ENCODE measurements at places on chromosomes 7 and 10.

GRCh38 chr7:17015598-17016031 is 133.8 kb upstream of the AGR3 start:
- DNase-seq, result no peak

DNA sequence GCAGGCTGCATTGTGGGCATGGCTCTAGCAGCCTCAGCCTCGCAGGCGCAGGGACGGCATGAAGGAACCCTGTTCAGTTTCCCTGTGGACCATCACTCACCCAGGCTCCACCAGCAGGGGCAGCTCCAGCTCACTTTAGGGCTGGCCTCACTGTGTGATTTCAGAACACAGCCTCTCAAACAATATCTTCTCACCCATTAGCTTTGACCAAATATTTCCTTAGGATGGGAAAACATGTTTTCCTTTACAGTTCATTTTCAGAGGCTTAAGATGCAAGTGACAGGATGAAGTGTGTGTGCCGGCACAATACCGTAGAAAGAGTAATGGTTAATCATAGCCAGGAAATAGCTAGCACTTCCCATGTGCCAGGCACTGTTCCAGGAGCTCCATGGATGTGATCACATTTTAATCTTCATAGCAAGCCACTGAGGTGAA is 58.2 kb downstream of the LANCL2 start:
- no peak for DNase-seq

- no peak for DNase-seq
Observed at GRCh38 chr10:130064783-130065182, 45.8 kb downstream of the C10orf143 start.

DNA sequence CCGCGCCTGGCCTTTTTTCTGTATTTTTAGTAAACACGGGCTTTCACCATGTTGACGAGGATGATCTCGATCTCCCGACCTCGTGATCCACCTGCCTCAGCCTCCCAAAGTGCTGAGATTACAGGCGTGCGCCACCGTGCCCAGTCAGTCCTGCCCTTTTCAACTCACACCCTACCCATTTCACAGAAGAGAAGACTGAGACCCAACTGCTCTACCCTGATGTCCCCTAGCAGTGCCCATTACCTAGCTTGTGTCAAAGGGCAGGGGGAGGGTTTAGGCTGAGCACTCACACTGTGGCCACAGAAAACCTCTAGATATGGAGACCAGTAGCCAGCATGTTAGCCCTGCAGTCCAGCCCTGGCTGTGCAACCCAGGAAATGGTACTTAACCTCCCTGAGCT is 15.7 kb downstream of the MMD2 start:
- no peak for DNase-seq

- no peak for DNase-seq
Observed at GRCh38 chr7:94580601-94581000, 71.0 kb downstream of the CASD1 start.

DNA sequence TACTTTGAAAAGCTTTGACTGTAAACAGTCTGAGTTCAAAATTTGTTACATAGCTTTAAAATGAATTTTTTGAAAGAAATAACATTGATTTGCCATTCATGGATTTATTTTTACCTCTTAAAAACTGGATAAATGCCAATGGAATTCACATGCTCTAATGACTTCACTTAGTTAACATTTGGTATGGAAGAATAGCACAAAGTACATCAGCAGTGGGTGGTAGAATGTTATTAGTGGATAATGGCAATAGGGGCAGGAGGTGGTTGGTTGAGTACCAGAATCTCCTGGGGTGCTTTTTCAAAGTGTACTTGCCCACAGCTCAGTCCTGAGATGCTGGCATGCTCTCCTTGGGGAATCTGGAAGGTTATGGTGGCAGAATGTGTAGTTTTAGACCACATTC is 4.7 kb downstream of the PPP1R9A start:
- no peak for DNase-seq

DNA sequence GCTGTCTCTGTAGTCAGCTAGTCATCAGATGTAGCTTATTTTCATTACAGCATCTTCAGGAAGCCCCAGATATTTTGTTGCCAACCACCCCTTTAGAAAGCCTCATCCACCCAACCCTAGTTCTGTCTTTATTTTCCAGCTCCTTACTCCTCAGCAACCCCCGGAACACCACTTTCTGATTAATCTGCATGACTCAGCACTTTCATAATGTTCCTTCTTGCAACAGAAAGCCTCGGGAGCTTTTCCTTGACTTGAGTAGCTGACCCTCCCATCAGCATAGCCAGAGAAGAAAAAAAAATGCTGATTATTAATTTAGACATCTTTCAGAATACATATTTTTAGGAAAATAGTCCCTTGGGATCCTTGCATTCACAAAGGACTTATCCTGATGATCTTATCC is 244.0 kb upstream of the CXCL12 start:
- no peak for DNase-seq
